ENCODE measurements at places on chromosomes 12 and 14. TPM values are rescaled to one million over a fixed set of nuclear protein-coding genes. Genes with fewer than 3 reads are reported as not detected.

Gene PPP4R3A
- total RNA-seq: 111 TPM

Gene KRT83
- not detected for total RNA-seq

Gene LAG3
- total RNA-seq: 2.6 TPM

Gene AKAP3
- total RNA-seq: 7.6 TPM

Gene COL2A1
- total RNA-seq: 227 TPM

Gene ALX1
- total RNA-seq: 7.0 TPM

Gene CLMN
- 23.0 TPM for total RNA-seq

Gene PLXNC1
- total RNA-seq: 8.3 TPM

Gene TDRD9
- not detected for total RNA-seq

Gene CFAP251
- total RNA-seq: 3.3 TPM

DNA sequence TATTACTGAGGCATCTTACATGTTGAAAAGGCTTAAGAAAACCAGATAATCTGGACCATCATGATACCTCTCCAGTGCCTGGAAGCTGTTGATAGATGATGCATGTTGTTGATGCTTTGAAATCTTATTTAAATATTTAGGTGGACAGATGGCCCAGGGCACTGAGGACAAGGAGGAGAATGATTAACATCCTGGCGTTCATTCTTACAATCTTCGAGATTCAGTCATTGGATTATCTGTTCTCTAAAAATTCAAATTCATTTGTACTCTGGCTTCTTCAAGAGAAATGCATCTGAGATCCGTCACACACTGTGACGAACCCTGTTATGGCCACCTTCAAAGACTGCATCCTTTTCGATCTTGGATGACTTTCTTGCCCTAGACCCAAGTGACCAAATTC, 121.3 kb upstream of the IGF1 start:
- DNase-seq: no peak
- no peak overlapping the region for H3K4me3 ChIP-seq
- no peaks in the 10 kb centered on the region for H3K27me3 ChIP-seq
- no peaks in the 10 kb centered on the region for H3K36me3 ChIP-seq
- H3K4me1 ChIP-seq: no peaks in the 10 kb centered on the region

DNA sequence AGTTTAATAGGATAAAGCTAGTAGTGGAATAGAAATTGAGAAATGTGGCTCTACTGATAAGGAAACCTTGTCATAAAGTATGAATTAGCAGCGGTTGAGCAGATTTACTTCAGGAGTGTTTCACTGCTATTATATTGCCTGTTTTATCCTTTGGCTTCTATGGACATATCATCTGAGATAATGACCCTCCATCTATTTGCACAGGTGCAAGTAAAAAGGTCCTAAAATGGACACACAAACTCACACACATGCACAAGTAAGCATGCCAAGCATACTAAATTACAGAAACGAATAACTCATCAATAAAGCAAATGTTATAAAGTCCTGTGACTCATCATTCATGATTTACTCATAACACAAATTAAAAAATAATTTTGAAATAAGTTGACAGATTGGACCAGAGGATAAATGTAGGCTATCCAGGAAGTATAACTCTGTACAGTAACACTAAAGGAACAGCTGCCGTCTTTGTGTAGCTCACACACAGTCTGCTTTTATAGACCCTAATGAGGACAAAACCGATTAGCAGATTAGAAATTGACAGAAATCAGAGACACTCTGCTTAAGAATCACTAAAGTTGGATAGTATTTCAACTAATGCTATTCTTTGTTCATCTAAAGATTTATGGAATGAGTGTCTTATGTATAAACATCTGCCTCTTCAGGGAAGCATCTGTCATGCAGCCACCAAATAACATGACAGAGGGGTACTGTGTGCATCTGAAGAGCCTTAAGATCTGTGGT, 73.9 kb downstream of the SYT1 start:
- peaks cover 5% of the 10 kb centered on the region for H3K4me1 ChIP-seq
- no peaks in the 10 kb centered on the region for H3K27me3 ChIP-seq

GRCh38 chr12:104352106-104352713, 48.7 kb downstream of the EID3 start:
- DNase-seq: no peak
- H3K36me3 ChIP-seq: peaks cover 23% of the 10 kb centered on the region
- H3K27me3 ChIP-seq: no peaks in the 10 kb centered on the region
- no peak overlapping the region for H3K27ac ChIP-seq
- H3K4me1 ChIP-seq: no peaks in the 10 kb centered on the region
- H3K4me3 ChIP-seq: no peak overlapping the region

DNA sequence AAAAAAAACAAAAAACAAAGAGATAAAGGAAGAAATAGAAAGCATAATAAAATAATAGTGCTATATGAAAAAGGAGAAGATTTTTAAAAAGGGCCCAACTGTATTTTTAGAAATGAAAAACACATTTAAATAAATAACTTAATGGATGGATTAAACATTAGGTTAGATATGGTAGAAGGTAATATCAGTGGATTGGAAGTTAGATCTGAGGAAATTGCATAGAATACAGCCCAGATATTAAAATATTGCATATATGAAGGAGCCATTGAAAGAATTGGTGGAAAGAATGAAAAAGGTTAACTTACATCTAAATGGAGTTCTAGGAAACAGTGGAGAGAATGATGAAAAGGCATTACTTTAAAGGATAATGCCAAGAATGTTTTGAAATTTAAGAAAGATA, 27.8 kb downstream of the CACNA1C start:
- peaks cover 20% of the 10 kb centered on the region for H3K36me3 ChIP-seq
- no peak for DNase-seq
- peaks cover 11% of the 10 kb centered on the region for H3K27me3 ChIP-seq
- H3K4me3 ChIP-seq: no peak overlapping the region
- H3K27ac ChIP-seq: no peak overlapping the region

- H3K27me3 ChIP-seq: no peaks in the 10 kb centered on the region
- H3K36me3 ChIP-seq: peaks cover 14% of the 10 kb centered on the region
- H3K4me1 ChIP-seq: peaks cover 8% of the 10 kb centered on the region
- DNase-seq: no peak
- no peak overlapping the region for H3K4me3 ChIP-seq
Observed at GRCh38 chr14:90536092-90536491, 139.3 kb downstream of the CALM1 start.

DNA sequence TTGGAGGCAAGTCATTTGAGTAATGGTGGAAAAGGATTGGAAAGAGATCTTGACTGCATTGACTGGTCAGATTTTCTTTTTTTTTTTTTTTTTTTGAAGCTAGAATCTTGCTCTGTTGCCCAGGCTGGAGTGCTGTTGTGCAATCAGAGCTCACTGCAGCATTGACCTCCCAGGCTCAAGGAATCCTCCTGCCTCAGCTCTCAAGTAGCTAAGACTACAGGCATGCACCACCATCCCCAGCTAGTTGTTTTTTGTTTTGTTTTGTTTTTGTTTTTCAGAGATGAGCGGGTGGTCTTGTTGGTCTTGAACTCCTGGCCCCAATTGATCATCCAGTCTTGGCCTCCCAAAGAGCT, 30.9 kb upstream of the FAM222A start:
- H3K4me1 ChIP-seq: peaks cover 6% of the 10 kb centered on the region
- H3K27ac ChIP-seq: no peak overlapping the region

GRCh38 chr14:69882116-69882864, 3.1 kb downstream of the SMOC1 start:
- no peak for DNase-seq
- H3K4me3 ChIP-seq: peak overlapping the region; percentile 23
- peaks cover 54% of the 10 kb centered on the region for H3K27me3 ChIP-seq
- H3K4me1 ChIP-seq: peaks cover 35% of the 10 kb centered on the region

DNA sequence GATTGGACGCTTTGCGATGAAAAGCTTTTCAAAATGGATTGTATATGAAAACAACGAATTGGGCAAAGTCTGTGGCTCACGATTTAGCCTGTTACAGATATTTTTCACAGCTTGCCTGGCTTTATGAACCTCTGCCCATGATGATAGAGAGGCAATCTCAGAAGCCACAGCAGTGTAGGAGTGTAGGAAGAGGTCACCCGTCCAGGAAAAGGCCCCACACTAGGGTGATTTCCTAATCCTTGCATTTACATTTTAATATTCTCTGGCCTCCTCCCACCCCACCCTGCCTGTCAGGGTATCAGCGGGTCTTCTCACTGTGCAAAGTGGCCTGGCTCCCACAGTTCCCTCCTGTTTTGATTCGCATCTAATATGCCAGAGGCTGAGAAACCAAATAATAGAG, 81.8 kb upstream of the FOXN3 start:
- no peak overlapping the region for H3K4me3 ChIP-seq
- H3K27ac ChIP-seq: no peak overlapping the region
- peaks cover 7% of the 10 kb centered on the region for H3K36me3 ChIP-seq
- no peak for DNase-seq
- H3K27me3 ChIP-seq: no peaks in the 10 kb centered on the region

GRCh38 chr14:89563471-89563870, 146.4 kb upstream of the FOXN3 start:
- no peak for DNase-seq
- H3K4me3 ChIP-seq: no peak overlapping the region
- peaks cover 16% of the 10 kb centered on the region for H3K36me3 ChIP-seq
- no peak overlapping the region for H3K27ac ChIP-seq
- H3K27me3 ChIP-seq: no peaks in the 10 kb centered on the region
- peaks cover 22% of the 10 kb centered on the region for H3K4me1 ChIP-seq

DNA sequence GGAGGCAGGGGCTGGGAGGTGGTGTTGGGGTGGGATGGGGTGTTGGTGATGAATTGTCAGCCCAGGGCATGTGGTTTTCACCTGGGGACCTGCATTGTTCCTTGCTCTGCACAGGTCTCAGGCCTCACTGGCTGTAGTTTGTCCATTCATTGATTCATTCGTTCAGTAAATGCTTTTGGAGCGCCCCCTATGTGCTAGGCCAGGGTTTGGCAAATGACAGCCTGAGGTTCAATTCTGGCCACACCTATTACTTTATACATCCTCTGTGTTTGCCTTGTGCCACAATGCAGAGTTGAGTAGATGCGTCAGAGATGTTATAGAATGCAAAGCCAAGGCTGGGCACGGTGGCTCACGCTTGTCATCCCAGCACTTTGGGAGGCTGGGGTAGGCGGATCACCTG, 4.7 kb downstream of the ADCK1 start:
- no peaks in the 10 kb centered on the region for H3K36me3 ChIP-seq
- H3K4me3 ChIP-seq: no peak overlapping the region
- H3K4me1 ChIP-seq: peaks cover 4% of the 10 kb centered on the region
- H3K27ac ChIP-seq: no peak overlapping the region
- no peaks in the 10 kb centered on the region for H3K27me3 ChIP-seq

DNA sequence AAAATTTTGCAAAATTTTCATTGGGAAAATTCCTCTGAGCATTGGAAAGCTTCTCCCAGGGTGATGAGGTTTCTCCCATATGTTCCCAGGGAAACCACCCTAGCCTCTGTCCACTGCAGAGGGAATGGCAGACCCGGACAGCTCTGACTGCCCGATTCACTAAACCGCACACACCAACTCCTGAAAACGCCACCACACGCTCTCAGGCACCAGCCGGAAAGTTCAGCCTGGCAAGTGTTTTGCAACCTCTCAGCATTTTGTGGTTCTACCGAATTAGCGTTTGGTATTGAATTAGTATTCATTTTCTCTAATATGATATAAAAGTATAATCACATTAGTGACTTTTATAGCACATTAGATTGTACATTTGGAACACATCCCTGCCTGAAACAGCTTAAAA, 213.4 kb downstream of the PHETA1 start:
- no peak for DNase-seq
- H3K27me3 ChIP-seq: peaks cover 37% of the 10 kb centered on the region
- peaks cover 36% of the 10 kb centered on the region for H3K4me1 ChIP-seq
- H3K4me3 ChIP-seq: no peak overlapping the region
- no peaks in the 10 kb centered on the region for H3K36me3 ChIP-seq
- H3K27ac ChIP-seq: no peak overlapping the region

GRCh38 chr14:105261781-105262180, 13.4 kb downstream of the BTBD6 start:
- no peak overlapping the region for H3K27ac ChIP-seq
- no peaks in the 10 kb centered on the region for H3K4me1 ChIP-seq
- H3K36me3 ChIP-seq: peaks cover 3% of the 10 kb centered on the region
- no peak overlapping the region for H3K4me3 ChIP-seq
- no peaks in the 10 kb centered on the region for H3K27me3 ChIP-seq
- DNase-seq: no peak

- DNase-seq: no peak
- H3K4me1 ChIP-seq: no peaks in the 10 kb centered on the region
Observed at GRCh38 chr12:118175823-118176447, 40.0 kb downstream of the PEBP1 start.

DNA sequence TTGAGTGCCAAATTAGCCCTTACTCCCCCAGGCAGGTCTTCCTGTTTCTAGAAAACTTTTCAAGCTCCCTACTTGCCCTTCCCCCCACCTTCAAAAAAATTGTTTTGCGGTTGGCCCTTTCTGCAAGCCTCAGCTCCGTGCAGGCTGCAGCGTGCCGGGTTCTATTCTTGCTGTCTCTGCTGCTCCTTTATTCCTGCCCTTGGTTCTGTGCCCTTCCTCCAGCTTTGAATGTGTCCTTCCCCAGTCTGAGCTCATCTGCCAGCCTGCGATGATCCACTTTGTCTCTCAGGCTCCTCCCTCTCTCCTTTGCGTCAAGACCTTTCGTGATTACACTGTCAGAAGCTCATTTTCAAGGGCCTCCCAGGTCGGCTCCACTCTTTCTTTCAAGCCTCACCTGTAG, 98.6 kb downstream of the IRF2BPL start:
- no peak for DNase-seq
- H3K4me1 ChIP-seq: peaks cover 53% of the 10 kb centered on the region
- peak overlapping the region; percentile 88 for H3K27ac ChIP-seq
- H3K4me3 ChIP-seq: peak overlapping the region; percentile 40

DNA sequence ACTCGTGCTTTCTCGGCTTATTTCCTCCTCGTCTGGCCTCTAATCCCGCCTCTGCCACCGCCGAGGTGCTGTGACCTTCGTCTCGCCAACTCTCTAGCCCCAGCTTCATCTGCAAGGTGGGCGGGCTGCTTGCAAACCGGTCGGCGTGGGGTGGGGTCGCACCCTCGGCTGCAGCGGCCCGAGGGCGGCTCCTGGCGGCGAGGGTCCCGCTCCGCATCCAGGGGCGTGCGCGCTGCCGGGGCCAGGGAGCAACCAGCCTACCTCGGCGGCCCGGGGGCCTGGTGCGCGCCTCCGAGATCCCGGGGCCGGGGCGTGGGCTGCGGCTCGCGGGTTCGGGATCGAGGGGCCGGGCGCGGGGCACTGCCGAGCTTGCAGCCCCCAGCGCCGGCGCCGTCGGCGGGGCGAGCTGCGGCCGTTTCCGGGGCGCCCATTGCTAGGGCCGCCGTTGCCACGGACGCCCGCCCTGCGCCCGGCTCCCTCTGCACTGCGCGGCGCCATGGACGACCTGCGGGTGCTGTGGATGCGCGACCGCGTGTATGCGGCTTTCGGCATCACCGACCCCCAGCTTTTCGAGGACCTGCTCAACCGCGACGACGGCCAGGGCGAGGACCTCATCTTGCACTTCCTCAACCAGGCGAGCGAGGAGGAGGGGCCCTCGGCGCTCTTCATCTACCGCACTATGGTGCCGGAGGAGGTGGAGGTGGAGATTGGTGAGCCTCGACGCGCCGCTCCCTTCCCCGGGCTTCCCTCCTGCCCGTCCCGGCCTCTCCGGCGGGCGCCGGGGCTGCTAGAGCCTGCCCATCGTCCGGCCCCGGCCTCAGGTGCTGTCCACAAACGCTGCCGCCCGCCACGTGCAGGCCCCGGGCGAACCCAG, at the start of gene DNAH10:
Gene DNAH10, plus strand, starts transcription at position 461 of the 874 bp plus-strand sequence. Its CDS starts 36 bp downstream, at position 497.
- peaks cover 21% of the 10 kb centered on the region for H3K27me3 ChIP-seq
- no peak within 1 kb of the TSS for H3K27ac ChIP-seq
- H3K36me3 ChIP-seq: peaks cover 3% of the 10 kb centered on the region
- peak; percentile 76 for DNase-seq
- peaks cover 6% of the 10 kb centered on the region for H3K4me1 ChIP-seq

Data from type B pancreatic cell (in vitro differentiated cells).